ENCODE measurements at places on chromosomes 3 and 15.

- DNase-seq, result no peak
These were observed 31.7 kb upstream of the ST8SIA2 start for GRCh38 chr15:92362001-92362350.

DNA sequence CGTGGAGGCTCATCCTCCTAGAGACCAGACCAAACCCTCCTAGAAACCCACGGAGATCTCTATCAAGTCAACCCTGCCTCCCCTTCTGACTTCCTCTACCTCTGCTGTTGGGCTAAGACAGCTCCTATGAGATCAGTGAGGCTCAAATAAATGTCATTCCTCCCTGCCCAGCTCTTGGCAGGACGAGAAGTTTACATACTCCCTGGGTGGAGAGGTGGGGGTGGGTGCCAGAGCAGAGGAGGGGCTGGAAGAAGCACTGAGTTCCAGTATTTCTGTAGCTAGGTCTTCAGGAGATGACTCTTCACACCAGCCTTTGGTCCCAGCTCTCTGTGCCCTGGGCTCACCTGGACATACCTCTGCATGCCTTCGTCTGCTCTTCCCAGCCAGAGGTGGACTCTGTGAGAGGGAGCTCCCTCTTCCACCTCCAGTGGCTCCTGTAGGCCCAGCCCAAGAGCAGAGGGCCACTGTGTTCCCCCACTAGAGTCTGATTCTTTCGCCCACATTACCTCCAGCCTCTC is 42.4 kb upstream of the TLE3 start:
- no peak for DNase-seq

GRCh38 chr3:27043328-27043955 is 325.7 kb downstream of the NEK10 start:
- no peak for DNase-seq

- no peak for DNase-seq
These were observed 155.1 kb upstream of the SATB1 start for GRCh38 chr3:18580268-18580667.

DNA sequence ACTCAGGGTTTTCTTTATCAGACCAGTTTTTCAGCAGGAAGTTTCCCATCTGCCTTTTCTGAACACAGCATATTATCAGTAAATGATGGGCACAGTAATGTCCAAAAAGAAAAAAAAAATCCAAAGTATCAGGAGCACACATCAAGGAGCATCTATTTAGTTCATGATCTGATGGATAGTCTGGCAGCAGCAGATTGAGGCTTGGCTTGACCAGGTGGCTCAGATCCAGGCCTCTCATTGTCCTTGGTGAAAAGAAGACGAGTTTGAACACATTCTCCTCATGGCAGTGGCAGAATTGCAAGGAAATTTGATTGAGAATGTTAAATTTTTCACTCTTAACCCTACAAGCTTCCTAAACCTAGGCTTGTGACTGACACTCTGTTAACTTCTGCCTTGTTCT is 192.9 kb downstream of the OXSM start:
- no peak for DNase-seq

DNA sequence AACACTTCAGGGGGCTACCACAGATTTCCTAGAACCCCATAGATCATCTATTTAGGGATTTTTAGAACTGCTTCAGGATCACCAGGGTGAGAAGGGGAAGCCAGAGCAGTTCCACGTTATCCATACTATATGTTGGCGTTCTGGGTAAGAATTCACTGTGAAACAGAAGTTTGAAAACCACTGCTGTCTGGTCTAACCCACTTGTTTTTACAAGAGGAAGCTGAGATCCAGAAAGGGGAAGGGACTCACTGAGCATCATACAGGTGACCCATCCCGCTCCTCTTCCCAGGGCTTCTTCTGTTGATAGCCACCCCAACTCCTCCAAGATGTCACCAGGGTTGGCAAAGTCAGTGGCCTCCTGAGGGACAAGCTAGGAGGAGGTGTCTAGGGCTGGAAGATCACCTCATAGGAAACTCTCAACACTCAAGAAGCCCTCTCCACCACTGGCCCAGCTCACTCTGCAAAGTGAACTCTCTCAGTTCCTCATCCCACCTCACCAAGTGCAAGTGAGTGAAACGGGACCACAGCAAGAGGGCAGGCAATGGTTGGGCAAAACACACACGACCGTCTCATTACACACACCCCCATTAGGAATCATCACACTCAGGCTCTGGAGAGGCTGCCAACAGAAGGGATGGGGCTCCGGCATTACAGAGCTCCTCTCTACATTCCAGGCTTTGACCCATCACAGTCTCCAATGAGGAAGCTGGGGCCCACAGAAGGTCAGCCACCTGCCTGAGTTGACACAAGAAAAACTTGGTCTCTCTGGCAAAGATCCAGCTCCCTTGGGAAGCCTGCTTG is 1.8 kb downstream of the DAPK2 start:
- no peak for DNase-seq

Data from NCI-H187 (cell line).